ENCODE measurements at places on chromosomes 1 and 21.

- DNase-seq, result no peak
These were observed 251.4 kb downstream of the FAM72C start for GRCh38 chr1:143720087-143721023.

DNA sequence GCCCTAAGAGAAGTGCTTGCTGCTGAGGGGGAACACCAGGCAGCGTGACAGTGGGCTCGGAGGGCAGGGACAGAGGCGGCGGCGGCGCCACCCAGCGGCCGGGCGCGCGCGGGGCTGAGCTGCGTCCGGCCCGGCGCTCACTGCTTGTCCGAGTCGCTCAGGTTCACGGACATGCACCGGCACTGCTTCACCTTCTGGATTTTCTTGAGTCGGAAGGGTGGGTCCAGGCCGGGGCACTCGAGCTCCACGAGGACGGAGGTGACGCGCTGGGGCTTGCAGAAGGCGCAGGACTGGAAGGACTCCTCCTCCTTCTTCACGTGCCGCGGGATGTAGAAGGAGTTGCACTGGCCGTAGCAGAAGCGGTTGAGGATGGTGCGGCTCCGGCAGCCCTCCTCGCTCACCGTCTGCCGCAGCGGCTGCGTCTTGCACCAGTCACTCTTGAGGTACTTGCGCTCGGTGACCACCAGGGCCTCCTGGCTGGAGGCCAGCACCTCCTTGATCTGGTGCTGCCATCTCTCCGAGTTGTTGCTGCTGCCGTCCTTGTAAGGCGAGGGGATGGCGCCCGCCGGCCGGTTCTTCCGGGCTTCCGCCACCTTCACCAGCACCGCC lies 119.0 kb downstream of the GREM2 start:
- no peak for DNase-seq

GRCh38 chr1:79188337-79188736 lies 181.8 kb upstream of the ADGRL4 start:
- no peak for DNase-seq

- DNase-seq, result no peak
These were observed 345 bp downstream of the FTCD start for GRCh38 chr21:46154955-46155513.

DNA sequence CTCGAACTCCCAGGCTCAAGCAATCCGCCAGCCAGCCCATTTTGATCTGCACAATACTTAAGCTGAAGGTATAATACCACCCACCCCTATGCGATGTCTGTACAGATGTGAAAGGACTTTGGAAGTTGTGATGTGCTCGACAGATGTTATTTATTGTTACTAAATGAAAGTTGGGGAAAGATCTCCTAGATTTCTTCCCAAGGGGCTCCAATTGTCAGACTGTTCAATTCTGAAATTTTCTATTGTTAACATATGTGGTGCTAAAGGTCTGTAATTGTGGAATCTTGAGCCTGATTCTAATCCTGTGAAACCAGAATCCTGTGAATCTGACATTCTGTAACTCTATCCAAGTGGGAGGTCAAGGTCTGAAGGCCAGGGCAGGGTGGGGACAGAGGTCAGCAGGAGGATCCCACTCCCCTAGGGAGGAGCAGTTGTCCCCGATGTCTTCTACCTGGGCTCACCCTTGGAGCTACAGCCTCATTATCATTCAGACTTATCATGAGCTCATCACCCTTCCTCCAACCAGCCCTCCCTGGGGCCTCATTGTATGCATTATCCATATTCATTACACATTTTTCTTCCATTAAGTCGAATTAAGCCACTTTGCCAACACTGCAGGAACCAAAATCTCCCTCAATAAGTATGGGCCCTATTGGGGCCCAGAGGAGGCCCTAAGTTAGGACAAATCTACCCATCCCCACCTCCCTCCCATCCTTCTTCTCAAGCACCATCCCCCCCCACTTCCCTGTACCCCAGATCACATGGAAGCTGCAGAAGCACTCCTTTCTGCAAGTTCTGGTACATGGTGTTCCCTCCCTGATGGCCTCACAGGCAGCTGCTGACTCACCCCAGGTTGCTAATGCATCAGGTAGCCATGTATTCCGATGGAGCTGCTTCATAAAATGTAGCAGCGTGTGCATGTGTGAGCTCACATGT lies 32.3 kb downstream of the SHISAL2A start:
- no peak for DNase-seq

GRCh38 chr1:241677201-241677600 lies 25.1 kb downstream of the WDR64 start:
- no peak for DNase-seq

DNA sequence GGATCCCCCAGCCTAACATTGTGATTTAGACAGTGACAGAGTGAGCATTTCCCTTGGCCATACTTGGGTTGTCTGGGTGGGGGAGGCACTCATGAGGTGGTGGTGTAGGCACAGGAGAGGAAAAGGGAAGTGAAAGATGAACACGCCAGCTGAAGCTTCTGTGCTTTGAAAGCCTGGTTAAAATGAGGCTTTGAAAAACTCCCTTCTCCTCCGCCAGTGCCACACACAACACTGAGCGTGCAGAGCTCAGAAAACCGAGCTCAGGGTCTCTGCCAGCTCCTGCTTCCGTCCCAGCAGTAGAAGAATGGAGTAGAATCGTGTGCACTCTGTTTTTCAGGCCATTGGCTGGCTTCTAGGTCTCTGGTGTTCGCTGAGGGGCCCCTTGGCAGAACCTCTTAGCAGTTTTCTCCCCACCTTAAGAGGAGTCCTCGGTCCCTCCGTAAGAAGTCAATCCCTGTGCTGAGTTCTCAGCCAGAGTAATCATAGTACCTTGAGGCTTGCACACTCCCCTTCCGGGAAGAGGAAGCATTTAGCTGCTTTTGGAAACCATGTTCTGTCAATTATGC lies 12.9 kb downstream of the PLEKHM2 start:
- DNase-seq, result no peak

- no peak for DNase-seq
These were observed 3.4 kb downstream of the PODN start for GRCh38 chr1:53065391-53065790.

All from NCI-H146 (cell line).